ENCODE measurements at places on chromosomes 4 and X. TPM values are rescaled to one million over a fixed set of nuclear protein-coding genes. Genes with fewer than 3 reads are reported as not detected.

DNA sequence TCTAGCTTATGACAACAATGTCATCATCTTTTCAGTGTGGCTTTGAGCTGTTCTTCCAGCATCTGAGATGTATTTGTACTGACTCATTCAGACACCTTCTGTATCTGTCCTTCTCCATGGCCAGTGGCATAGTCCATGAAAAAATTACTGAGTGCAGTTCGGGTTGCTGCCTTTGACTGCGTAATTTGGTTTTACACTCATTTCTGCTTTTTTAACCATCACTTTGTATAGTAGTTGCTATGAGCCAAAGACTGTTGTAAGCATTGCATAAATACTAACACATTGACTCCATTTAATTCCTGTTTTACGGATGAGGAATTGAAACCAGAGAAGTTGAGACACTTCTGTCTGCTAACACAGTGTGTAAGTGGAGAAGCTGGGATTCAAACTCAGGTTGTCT is 190.7 kb upstream of the MID1 start:
- no peaks in the 10 kb centered on the region for H3K36me3 ChIP-seq
- H3K27me3 ChIP-seq: no peaks in the 10 kb centered on the region
- H3K4me3 ChIP-seq: no peak overlapping the region

DNA sequence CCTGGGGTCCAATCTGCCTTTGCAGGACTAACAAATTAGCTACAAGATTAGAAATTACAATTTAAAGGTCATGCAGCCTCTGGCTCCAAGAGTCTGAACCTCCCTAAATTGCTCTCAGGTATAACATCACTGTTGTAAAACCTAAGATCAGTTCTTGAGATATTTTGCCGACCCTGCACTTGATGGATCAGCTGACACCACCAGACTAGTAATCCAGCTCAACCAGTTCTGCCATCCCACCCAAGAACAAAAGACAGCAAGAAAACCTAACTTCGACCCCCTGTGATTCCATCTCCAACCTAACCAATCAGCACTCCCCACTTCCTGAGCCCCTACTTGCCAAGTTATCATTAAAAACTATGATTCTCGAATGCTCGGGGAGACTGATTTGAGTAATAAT is 323.0 kb upstream of the BOD1L1 start:
- no peak overlapping the region for H3K27ac ChIP-seq
- no peaks in the 10 kb centered on the region for H3K36me3 ChIP-seq
- no peak overlapping the region for H3K4me3 ChIP-seq
- no peak for DNase-seq

DNA sequence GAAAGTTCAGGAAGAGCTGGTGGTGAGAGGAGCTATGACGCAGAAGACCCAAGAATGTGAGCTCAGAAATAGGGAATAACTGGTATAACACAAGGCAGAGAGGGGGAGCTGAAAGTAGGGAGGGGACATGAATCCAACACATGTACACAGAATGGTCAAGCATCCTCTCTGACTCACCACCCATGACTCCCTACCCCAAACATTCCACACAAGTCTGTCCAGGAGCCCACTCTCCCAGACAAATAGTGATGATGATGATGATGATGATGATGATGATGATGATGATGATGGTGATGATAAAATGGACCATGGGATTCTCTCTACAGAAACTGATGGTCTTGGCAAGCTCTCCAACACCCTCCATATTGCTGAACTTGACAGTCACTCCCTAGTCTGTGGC is 46.4 kb downstream of the NAT8L start:
- no peak overlapping the region for H3K27ac ChIP-seq
- H3K4me1 ChIP-seq: no peaks in the 10 kb centered on the region
- no peak for DNase-seq
- no peak overlapping the region for H3K4me3 ChIP-seq

- H3K27ac ChIP-seq: peak within 1 kb of the TSS; percentile 79
- DNase-seq: peak; percentile 86
- H3K4me1 ChIP-seq: peaks cover 13% of the 10 kb centered on the region
- H3K4me3 ChIP-seq: peak within 1 kb of the TSS; percentile 41
- no peaks in the 10 kb centered on the region for H3K36me3 ChIP-seq
These were observed at the start of gene PLAC8 for GRCh38 chr4:83114576-83114975. TSS of gene PLAC8 (minus strand) at chr4:83114729. CDS start at chr4:83107921, 6,808 bp downstream.

DNA sequence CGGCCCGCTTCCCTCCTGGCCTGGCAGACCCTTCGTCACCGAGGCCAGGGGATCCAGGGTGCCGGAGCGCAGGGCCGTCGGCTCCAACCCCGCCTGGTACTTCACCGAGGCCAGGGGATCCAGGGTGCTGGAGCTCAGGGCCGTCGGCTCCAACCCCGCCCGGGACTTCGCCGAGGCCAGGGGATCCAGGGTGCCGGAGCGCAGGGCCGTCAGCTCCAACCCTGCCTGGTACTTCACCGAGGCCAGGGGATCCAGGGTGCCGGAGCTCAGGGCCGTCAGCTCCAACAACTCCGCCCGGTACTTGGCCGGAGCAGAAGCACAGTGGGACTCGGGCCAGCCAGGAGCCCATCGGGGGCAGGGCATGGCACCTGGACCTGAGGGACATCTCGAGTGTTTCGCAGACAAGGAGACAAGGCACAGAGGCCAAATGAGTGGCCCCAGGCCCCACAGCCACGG is 85.1 kb downstream of the FAM53A start:
- H3K27me3 ChIP-seq: peaks cover 7% of the 10 kb centered on the region
- no peaks in the 10 kb centered on the region for H3K4me1 ChIP-seq
- no peaks in the 10 kb centered on the region for H3K36me3 ChIP-seq
- H3K27ac ChIP-seq: no peak overlapping the region

GRCh38 chrX:144637731-144638130 is 609.6 kb upstream of the SPANXN1 start:
- H3K4me3 ChIP-seq: no peak overlapping the region
- DNase-seq: no peak
- H3K4me1 ChIP-seq: no peaks in the 10 kb centered on the region
- H3K27ac ChIP-seq: no peak overlapping the region
- no peaks in the 10 kb centered on the region for H3K36me3 ChIP-seq

DNA sequence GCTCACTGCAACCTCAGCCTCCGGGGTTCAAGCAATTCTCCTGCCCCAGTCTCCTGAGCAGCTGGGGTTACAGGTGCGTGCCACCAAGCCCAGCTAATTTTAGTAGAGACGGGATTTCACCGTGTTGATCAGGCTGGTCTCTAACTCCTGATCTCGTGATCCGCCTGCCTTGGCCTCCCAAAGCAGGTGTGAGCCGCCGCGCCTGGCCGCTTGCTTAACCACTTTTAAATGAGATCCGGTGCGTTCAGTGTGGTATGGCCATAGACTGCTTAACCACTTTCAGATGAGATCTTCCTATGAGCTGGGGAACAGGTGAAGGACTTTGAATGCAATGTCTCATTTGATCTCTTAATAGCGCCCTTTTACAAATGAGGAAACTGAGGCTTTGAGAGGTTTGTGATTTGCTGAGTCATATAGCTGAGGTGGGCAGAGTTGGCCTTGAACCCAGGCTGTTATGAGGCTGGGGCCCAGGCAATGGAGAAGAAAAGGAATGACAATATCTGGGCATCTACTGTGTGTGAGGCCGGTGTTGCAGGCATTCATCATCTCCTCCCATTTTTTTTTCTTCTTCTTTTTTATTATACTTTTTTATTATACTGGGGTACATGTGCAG is 41.9 kb upstream of the NSG1 start:
- H3K27me3 ChIP-seq: no peaks in the 10 kb centered on the region
- H3K4me1 ChIP-seq: no peaks in the 10 kb centered on the region
- DNase-seq: no peak
- H3K27ac ChIP-seq: no peak overlapping the region
- no peak overlapping the region for H3K4me3 ChIP-seq

- no peaks in the 10 kb centered on the region for H3K36me3 ChIP-seq
- H3K27me3 ChIP-seq: no peaks in the 10 kb centered on the region
- peak; percentile 77 for DNase-seq
- H3K4me1 ChIP-seq: peaks cover 41% of the 10 kb centered on the region
- H3K4me3 ChIP-seq: no peak overlapping the region
These were observed 71.8 kb downstream of the NBDY start for GRCh38 chrX:56800801-56801200.

DNA sequence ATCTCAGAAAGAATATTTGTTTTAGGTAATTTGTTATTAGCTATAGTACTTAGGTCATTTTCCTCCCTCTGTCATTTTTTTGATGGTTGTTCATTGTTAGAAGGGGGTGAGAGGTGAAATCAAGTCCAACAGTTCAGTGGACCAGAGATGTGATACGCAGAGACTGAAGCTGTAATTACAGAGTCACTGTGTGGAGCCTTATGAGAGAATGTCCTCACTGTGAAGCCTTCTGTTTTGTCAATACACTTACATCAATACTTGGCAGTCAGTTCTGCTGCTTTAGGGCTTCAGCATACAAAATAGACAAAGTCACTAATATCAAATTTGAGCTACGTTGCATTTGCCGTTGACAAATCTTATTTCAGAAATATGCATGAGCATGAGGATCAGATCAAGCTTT is 692.5 kb downstream of the C4orf33 start:
- no peaks in the 10 kb centered on the region for H3K4me1 ChIP-seq
- no peak for DNase-seq
- H3K27me3 ChIP-seq: no peaks in the 10 kb centered on the region
- no peaks in the 10 kb centered on the region for H3K36me3 ChIP-seq
- no peak overlapping the region for H3K27ac ChIP-seq

- no peak for DNase-seq
- H3K27me3 ChIP-seq: no peaks in the 10 kb centered on the region
- H3K4me1 ChIP-seq: peaks cover 47% of the 10 kb centered on the region
- peak overlapping the region; percentile 95 for H3K27ac ChIP-seq
These were observed 310.2 kb downstream of the HS3ST1 start for GRCh38 chr4:11118513-11118912.

DNA sequence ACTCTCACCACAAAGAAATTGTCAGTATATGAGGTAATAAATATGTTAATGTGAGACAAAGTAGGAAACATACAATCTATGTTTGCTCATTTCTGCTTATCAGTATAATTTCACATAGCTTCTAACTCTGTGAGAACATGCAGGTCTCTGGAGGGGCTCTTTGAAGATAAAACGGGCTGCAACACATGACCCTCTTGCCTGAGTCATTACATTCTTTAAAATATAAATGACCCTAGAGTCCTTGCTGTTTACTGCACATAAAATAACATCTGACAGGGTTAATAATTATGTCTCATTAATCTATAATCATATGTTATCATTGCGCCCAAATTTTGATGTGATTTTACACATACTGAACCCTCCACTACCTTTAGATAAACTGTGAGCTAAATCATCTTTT is 681.5 kb downstream of the ARAP2 start:
- H3K4me3 ChIP-seq: no peak overlapping the region
- DNase-seq: no peak
- no peaks in the 10 kb centered on the region for H3K27me3 ChIP-seq
- no peaks in the 10 kb centered on the region for H3K36me3 ChIP-seq
- no peaks in the 10 kb centered on the region for H3K4me1 ChIP-seq
- H3K27ac ChIP-seq: no peak overlapping the region

- H3K27me3 ChIP-seq: no peaks in the 10 kb centered on the region
- H3K4me1 ChIP-seq: no peaks in the 10 kb centered on the region
- H3K27ac ChIP-seq: no peak overlapping the region
These were observed 22.6 kb upstream of the PHF8 start for GRCh38 chrX:54066841-54067240.

DNA sequence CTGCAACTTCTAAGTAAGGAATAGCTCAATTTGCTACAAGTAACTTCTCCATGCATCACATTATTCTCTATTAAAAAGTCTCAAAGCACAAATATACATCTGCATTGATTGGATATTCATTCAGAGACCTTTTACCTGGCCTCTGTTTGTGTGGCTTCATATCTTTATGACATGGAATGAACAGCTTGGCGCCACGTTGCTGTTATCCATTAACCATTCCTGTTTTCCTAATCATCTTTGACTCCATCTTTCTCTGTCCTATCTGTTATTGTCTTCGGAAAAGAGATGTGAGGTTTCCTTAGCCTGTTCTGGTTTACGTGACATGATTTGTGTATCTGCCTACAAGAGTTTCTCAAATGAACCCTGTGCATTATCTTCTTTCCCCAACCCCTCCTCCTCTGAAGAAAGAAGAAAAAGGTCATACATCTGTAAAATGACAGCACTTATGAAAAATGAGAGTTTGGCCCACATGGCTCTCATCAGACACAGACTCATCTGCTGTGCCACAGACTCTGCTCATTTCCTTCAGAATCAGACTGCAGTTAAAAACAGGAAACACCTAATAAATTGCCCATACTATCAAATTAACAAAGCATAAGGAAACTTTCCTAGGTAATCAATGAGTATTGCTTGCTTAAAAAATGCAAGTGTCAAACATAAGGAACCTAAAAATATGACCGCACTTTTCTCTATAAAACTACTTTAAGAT is 347.6 kb upstream of the FAM241A start:
- no peaks in the 10 kb centered on the region for H3K27me3 ChIP-seq
- no peak overlapping the region for H3K4me3 ChIP-seq
- H3K27ac ChIP-seq: no peak overlapping the region
- no peak for DNase-seq
- no peaks in the 10 kb centered on the region for H3K36me3 ChIP-seq
- H3K4me1 ChIP-seq: no peaks in the 10 kb centered on the region

DNA sequence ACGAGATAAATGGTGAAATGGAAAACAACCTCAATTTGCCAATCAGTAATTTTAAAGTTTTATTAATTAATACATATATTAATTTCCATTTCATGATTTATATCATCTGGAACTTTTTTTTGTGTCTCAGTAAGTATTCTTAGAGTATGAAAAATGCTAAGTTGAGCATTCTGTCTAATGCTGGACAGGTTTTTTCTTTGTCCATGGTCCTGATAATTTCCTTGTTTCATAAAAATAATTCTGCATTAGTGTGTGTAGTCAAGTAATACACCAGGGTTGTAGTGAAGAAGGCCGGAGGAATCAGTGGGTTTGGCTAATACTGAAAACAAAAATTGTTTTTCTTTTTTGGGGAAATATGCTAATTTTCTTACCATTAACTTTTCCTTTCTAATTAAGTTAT is 9.9 kb downstream of the ANAPC4 start:
- peaks cover 12% of the 10 kb centered on the region for H3K36me3 ChIP-seq
- H3K27me3 ChIP-seq: no peaks in the 10 kb centered on the region
- no peaks in the 10 kb centered on the region for H3K4me1 ChIP-seq
- H3K27ac ChIP-seq: no peak overlapping the region
- no peak overlapping the region for H3K4me3 ChIP-seq

DNA sequence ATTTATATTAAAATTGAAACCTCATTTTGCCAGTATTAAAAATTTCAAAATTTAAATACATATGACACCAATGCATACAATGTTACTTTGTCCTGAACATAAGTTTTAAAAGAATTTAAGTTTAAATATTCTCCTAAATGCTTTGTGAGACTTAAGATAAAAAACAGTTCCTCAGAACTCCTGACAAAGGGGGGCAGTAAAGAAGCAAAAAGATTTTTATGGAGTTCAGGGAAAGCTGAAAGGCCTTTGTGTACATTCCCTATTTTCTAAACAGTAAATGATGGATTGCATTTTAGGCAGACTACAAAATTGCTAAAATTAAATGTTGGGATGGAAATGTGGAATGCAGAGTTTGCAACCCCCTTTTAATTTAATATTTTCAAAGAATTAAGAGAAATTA is 81.7 kb downstream of the SNCA start:
- no peak overlapping the region for H3K27ac ChIP-seq
- H3K27me3 ChIP-seq: no peaks in the 10 kb centered on the region
- H3K4me3 ChIP-seq: no peak overlapping the region
- no peaks in the 10 kb centered on the region for H3K4me1 ChIP-seq

The IRS4 gene
- polyA plus RNA-seq: 0.37 TPM

The FAM47E gene
- 2.8 TPM for polyA plus RNA-seq

The SULT1E1 gene
- polyA plus RNA-seq: 16.5 TPM

Data from thymus (tissue), 14 donors.